Activated CD8-positive, alpha-beta memory T cell treated with anti-CD3 and anti-CD28 coated beads for 1 hour (primary cell): ENCODE measurements at places on chromosomes 7 and 10.

DNA sequence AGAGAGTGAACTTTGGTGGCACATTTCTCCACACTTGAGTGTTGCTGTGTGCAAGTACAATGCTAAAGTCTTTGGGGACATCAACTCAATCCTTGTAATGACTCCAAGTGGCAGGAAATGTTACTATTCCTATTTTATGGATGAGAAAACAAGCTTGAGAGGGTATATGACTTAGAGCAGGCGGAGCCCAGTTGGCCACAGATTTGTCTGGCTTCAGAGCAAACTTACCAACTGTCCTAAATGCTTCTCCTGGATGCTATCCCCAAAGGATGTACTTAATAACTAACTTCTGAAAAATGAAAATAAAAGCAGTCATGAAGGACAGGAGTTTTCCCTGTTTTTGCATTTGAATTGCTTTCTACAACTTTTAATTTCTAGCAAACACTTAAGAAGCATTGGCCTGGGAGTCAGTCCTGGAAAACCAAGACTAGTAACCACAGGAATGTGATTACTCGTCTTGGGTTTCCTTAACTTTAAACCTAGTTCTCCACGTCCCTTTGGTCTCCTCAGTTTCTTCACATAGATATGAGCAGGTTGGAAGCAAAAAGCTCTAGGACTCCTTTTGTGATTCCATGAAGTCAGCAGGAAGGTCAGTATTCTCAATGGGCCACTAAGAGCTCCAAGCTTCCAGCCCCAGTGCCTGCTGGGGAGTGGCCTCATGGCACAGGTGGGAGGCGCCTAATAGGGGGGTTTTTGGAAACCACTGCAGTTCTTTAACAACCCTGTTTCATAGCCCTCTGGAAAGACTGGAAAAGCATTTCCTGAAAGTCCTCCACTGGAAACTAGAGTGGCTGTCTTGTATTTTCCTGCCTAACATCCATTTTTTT is 140.8 kb downstream of the GLCCI1 start:
- no peak for DNase-seq

GRCh38 chr10:87660484-87661133 is 931 bp downstream of the PAPSS2 start:
- no peak for DNase-seq

DNA sequence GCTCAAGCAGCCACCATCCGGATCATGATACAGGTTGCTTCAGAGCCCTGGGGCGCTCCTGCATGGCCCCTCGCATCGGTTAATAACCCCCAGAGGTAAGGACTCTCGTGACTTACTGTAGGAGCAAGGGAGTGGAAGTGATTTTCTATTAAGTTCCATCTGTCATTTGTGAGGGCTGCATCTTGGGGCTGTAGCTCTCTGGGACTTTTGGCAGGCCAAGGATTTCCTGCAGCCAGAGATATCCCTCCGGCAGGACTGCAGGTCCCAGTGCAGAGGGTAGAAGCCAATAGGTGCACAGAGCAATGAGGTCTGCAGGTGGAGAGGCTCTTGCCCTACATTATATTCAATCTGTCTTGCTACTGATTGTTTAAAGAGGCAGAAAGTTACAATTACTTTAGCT is 356.8 kb upstream of the ADARB2 start:
- DNase-seq: no peak

DNA sequence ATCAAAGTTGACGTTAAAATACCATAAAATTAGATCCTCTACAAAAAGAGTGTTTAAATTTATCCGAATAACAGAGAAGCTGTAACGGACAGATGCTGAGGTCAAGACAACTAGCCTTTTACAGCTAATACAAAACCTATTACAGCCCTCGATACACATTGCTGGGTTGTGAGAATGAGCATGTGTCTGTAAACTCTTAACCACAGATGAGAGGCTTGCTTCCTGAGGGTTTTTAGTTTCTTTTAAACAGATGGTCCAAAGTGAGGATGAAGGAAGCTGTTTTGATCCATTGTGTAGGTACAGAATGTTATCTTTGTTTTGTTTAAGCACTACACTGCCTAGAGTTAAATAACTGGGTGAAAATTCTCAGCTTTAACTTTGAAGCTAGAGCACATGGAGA is 578.2 kb downstream of the PARD3 start:
- no peak for DNase-seq

- no peak for DNase-seq
These were observed 5.2 kb upstream of the HOXA2 start for GRCh38 chr7:27107391-27108381.

GRCh38 chr10:78342827-78343653 is 309.4 kb downstream of the RPS24 start:
- DNase-seq: no peak

GRCh38 chr10:73096041-73096448 is 621 bp downstream of the P4HA1 start:
- DNase-seq: peak; percentile 30

DNA sequence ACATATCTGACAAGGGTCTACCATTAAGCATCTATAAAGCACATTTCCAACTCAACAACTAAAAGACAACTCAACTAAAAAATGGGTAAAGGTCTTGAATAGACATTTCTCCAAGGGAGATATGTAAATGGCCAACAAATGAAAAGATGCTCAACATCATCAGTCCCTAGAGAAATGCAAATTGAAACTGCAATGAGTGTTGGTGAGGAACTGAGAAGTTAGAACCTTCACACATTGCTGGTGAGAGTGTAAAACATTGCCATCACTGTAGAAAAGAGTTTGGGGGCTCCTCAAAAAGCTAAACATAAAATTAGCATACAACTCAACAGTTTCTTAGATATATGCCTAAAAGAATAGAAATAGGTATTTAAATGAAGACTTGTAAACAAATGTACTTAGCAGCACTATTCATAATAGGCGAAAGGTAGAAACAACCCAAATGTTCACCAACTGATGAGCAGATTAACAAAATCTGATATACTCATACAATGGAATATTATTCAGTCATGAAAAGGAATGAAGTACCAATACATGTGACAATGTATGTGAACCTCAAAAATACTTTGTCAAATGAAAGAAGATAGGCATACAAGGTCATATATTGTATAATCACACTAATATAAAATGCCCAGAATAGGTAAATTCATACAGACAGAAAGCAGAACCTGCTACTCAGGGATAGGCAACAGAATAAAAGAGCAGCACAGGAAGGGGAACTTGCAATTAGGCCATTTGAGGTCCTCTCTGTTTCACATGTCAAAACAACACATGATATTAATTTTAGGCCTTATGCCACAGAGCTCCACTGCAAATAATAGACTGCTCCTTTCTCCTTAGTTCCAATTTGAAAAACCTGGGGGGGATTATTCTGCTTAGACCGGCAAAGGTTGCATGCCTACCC is 10.6 kb upstream of the LRRC72 start:
- DNase-seq: no peak

- DNase-seq: no peak
These were observed 71.3 kb downstream of the CAMK1D start for GRCh38 chr10:12420530-12421120.

DNA sequence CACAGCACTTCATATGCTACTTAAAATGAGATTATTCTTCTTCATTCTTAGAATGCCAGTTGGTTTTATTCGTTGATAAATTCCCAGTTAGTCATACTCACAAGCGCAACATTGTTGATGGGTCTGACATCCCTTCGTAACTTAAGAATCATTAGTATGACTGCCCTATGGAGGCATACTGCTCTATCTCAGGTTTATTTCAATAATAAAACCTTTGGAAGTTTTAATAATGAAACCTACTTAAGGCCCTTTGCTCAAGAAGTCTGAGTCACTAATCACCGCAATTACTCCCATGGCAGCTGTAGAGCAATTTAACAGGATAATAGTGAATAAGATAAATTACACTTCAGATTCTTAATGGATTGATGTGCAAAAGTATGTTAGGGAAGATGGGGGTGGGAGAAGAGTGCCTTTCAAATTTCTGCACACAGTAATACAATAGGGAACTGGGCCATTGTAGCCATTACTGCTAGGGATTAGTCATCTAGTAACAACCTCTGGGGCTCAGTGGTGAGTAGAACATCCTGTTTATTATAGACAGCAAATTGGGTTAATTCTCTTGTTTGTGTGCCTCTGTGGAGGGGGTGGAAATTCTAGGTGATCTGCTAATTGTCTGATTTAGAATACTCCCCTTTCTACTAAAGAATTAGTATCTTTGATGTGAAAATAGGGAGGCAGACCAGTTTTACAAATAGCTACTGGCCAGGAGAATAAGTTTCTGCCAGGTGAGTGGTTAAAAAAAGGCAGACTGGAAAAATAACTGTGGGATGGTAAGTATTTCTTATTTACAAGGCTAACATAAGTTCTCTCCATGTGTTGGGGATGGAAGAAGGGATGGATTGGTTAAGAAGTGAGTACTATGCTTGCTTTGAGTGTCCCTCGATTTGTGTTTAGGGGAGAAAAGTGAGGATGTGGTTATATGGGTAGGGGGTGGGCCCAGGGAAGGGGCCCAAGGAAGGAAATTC is 74.5 kb upstream of the VKORC1L1 start:
- DNase-seq: no peak

DNA sequence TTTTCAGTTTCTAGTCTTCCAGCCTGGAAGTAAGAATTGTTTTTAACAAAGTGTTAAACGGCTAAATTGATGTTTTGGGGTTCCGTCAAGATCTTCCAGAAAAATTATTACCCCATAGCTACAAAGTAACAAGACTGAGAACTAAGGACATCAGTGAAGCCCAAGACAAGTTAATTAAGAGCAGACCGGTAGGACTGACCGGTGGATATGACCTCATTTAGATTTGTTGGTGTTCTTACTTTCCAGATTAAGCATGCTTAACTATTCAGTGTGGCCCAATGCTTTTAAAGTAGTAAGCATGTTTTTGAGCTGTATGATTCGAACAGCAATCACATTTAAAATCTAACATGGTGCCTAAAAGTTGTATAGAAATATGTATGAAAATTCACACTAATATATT is 73.1 kb upstream of the RPA3 start:
- DNase-seq: no peak

- DNase-seq: no peak
These were observed 102.5 kb downstream of the PCLO start for GRCh38 chr7:83060218-83060617.
